CD4-positive, alpha-beta T cell treated with Interleukin-15 for 1 hour (primary cell): ENCODE measurements at places on chromosomes 13 and 19.

- no peak for DNase-seq
Observed at GRCh38 chr13:41398494-41399170, 58.7 kb upstream of the RGCC start.

- no peak for DNase-seq
Observed at GRCh38 chr19:5857203-5858081, 6.2 kb upstream of the FUT3 start.

DNA sequence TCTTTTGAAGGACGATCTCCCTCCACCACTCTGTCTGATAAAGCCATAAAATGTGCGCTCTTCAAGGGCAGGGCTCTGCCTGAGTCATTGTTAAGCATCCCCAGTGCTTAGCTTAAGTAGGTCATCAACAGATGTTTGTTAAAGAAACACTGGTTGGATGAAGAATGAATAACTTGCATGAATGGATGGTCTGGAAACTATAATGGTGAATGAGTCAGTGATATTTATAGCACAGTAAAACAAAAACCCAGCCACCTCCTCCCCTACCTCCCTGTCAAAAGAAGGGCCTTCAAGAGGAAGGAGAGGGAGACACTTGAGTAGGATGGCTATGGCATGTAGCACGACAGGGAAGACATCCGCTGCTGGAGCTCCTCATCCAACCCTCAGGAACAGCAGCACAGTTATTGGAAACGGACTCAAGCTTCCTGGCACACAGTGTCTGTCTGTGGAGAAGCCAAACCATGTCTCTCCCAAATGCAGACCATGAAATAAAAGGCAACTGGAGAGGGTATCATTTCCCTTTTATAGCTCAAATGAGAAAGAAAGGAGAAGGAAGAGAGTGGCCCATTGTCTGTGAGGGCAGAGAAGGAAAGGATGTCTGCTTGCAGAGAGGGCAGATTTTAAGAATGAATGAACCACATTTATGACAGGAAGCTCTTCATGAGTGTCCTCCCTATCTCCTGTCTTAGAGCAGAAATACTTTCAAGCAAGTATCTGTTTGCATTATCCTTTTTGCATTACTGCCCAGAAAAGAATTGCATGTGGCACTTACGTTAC lies 183.5 kb upstream of the UBL3 start:
- no peak for DNase-seq

DNA sequence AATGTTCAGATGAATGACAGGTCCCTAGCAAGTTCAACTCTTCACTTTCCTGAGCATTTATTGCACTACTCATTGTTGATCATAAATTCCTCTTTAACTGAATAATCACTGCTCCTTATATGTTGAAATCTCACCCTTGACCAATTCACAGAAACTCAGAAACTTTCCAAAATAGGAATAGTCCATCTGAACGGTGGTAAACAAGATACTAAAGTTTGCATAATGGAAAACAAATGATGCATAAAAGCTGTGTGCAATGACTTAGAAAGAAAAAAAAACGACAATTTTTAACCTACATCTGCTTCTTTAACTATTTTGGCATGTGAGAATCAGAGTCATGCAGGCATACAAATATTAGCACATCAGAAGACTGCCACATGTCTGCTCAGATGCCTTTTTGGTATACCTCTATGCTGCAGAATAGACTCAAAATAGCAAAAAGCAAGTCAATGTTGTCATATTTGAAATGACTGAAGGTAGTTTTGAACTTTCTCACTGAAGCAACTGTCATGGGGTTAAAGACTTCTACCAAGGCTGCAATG lies 34.8 kb downstream of the SLC10A2 start:
- DNase-seq = no peak

- no peak for DNase-seq
Observed at GRCh38 chr19:1807695-1808394, 4.2 kb downstream of the ATP8B3 start.

GRCh38 chr19:15324791-15325519 lies 7.4 kb downstream of the BRD4 start:
- DNase-seq = no peak

DNA sequence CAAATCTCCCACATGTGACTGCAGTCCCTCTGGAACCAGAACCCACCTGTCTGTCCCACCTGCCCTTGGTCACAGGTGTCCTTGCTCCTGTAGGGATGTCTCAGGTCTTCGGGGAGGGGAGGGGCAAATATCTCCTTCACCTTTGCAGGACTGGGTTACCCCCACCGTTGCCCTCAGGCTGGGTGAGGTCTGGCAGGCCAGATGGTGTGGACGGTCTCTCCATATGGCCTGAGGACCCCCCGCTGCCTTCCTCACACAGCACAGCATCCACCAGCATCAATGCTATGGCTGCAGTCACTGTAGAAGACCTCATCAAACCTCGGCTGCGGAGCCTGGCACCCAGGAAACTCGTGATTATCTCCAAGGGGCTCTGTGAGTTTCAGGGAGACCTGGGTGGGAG lies 10.0 kb downstream of the SLC5A5 start:
- DNase-seq = no peak

- no peak for DNase-seq
Observed at GRCh38 chr13:78160793-78161192, 242.2 kb upstream of the EDNRB start.

- DNase-seq = peak; percentile 33
Observed at GRCh38 chr13:40969169-40969901, 49.8 kb downstream of the ELF1 start.

- no peak for DNase-seq
Observed at GRCh38 chr13:47087841-47088240, 191.0 kb upstream of the HTR2A start.

DNA sequence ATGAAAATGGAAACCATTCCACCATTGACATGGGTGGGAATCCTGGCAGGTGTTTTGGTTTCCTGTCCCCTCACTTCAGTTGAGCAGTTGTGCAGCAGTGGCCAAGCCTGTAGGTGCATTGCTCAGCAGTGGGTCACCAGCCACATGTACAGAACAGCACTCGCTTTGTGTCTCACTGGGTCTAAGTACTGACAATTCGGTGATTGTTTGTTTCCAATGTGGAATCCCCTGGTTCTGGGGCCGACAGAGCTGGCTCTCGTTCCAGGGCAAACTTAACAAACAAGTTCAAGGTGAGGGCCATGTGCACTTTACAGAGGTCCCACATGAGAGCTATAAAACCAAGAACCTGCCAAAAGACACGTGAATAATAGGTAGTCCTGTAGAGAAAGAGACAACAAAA lies 54.1 kb upstream of the SPATA13 start:
- DNase-seq = no peak

DNA sequence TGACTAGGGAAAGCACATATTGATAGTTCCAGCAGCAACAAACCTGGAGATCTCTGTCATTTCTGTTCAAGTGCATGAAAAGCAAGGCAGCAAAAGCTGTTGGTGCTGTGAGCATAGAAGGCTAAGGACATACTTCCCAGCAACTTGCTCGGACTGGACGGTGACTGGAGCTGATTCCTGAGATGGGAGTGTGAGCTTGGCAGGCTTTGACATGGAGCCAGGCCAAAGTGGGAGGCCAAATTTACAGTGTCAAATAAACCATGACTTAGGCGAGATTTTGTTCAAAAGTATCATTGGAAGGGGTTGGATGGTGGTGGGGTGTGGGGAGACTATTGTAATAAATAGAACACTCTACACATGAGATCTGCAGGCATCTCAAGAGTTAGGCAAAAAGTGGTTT lies 5.9 kb upstream of the ARGLU1 start:
- no peak for DNase-seq
